ENCODE measurements at places on chromosomes 11 and 22.

DNA sequence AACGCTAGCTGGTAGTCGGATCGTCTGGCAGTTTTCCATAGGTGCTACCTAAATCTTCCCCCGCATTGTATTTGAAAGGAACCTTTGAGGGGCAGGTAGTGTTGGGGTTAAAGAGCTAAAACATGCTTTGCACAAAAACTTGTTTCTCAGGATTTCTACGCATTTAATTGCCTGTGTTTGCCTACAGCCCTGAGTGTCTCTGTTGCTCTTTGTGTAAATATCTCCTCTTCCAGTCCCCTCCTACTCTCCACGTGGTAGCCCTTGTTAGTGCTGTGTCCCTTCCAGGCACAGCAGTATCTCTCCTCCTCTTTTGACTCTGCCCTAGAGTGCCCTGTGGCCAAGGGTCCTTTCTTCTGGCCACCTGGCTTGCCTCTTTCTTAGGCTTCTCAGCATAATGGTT is 81.7 kb downstream of the BARX2 start:
- no peak for DNase-seq

GRCh38 chr11:61120706-61121191 is 18.5 kb downstream of the CD5 start:
- peak; percentile 49 for DNase-seq

DNA sequence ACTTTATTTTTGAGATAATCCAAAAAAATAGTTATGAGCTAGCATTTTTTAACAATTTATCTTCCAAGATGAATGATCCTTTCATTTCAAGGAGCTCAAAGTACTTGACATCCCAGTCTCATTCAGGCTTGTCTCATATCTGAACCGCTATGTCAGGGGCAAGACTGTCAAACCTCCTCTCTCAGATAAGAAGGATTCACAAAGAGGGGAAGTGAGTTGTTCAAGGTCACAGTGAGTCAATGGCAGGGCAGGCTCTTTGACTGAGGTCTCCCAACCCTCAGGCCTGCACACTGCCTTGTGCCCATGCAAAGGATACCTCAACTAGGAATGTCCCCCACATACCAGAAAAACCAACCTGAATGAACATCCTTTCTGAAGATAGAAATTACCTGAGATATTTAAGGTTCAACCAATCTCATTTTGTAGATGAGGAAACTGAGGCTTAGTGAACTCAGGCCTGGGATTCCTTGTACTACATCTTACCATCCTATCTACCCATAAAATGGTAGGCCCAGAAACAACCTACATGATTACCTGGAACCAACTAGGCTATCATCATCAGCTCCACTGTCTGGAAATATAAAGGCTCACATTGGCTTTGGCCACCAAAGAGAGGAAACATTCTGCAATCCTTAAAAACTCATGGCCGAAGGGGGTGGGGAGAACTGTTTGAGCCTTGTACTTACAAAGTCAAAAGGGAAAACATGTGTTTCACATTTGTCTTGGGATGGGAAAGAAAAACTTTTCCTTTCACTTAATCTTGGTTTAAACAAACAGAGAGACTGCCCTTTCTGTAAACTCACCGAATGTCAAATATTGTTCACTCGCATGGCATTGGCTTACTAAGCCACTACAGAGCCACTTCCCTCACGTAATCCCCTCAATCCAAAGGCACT is 51.1 kb downstream of the LIF start:
- peak; percentile 67 for DNase-seq

GRCh38 chr11:12251666-12252560 is 125.5 kb upstream of the PARVA start:
- DNase-seq: no peak

DNA sequence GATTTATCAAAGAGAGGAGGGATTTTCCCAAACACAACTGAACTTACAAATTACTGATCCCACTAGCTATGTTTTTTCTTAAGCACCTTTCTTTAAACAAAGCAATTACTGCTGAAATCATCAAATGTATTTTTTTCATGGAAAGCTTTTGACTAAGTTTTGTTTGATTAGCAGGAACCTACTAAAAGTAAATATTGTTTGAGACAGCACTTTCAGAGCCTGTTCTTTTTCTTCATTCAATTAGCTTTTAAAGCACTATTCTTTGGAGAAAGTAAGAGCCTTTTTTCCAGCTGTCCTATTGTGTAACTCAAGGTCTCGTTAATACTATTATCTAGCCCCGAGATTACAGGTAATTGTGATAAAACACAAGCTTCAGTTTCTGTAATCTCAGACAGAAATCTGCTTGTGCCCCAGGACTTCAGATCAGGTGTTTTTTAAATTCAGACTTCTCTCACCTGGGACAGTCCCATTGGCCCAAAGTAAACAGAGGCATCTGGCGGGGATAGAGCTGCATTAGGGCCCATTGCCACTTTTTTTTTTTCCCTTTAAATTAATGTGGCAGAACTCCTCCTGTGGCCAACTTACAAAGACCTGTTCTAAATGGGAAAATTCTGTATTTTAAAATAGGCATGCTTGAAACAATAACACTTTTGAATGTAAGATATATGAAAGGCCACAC is 11.0 kb downstream of the CSTPP1 start:
- no peak for DNase-seq

DNA sequence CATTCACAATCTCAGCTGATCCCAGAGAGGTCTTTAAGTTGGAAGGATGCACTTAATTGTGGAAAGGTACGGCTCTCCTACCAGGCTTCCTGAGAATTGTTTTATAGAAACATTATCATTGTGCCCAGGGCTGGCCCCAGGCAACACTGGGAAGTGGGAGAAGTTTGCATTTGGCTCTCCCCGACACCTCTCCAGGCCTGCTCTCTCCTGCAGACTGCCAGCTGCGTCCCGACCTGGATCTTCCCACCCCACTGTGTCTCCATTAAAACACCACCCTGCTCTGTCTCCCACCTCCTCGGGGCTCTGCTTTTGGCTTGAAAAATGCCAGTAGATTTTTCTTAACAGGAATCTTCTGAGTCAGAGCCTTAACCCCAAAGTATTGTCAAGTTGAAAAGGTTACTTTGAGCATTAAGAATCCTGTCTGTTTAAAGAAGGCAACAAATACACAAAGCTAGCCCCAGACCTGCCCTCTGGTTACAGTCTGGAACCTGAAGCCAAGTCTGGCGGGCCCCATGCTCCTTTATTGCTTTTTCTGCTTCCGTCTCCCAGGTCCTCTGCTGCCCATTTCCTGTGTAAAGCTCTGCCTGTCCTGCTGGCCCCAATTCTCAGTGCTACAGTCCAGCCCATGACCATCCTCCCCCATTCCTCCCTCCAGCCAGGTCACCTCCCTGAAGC is 530.2 kb downstream of the SOX6 start:
- DNase-seq: no peak

DNA sequence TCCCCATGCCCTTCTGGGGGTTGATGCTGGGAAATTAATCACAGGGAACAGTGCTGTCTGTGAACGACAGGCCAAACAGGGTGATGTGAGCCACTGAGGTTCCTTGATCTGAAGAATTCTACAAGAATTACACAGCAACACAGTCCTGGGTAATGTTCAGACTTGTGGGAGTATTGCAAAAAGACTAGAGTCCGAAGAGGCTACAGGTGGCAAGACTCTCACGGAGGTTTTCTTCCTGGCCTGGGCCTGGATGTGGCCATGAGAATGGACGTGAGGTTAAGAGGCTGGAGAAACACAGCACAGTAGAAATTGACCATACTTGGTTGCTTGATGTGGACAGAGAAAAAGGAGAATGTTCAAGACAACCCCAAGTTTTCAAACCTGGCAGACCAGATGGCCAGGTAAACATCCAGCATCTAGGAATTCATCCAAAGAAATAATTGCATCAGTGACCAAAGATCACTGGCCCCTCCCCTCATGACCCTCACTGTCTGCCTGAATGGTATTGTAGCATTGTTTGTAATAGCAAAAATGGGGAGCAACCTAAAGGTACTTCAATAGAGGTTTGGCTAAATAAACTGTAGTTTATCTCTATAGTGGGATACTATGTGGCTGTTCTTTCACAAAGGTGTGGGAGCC is 70.8 kb downstream of the COMMD9 start:
- DNase-seq: no peak

GRCh38 chr11:102981324-102981910 is 25.9 kb upstream of the MMP13 start:
- no peak for DNase-seq

All from hematopoietic multipotent progenitor cell treated with erythropoietin and hydrocortisone succinate and interleukin-3 and kit ligand, for 4 days (in vitro differentiated cells).